ENCODE measurements at places on chromosomes 16 and 17. TPM values are rescaled to one million over a fixed set of nuclear protein-coding genes. Genes with fewer than 3 reads are reported as not detected.

LRRC59 gene
- total RNA-seq = 55.2 TPM

GRCh38 chr16:23821875-23822688 is 13.7 kb upstream of the PRKCB start:
- peaks cover 46% of the 10 kb centered on the region for H3K27me3 ChIP-seq
- no peak for DNase-seq
- H3K27ac ChIP-seq = no peak overlapping the region

DNA sequence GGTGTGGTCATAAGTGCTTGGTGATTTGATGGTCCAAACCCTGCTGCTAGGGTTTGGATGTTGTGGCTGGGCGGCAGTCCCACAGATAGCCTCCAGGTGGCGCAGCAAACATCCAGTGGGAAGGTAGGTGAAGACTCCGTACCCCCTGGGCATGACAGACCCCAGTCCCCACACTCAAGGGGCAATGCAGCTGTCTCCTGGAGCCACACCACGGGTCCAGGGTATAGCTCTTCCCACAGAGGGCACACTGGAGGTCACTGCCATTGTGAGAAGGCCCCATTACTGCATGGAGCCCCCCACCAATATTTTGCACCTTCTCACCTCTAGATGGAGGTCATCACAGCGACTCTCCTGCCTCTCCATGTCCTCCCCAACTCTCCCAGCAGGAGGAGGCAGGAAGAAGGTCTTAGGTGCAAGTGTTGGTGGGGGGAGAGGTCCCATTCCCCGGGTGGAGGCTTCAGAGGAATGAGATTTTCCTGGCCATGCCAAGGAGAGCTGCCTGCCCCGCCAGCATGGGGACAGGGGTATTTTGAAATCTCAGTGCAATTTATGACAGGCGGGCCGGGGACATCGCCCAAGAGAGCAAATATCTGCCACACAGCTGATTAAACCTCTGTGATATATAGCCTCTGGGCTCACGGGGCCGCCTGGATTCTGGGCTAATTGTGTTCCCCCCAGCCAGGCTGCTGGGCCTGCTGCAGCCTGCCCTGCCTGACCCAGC is 17.1 kb upstream of the C17orf113 start:
- peaks cover 41% of the 10 kb centered on the region for H3K27me3 ChIP-seq
- H3K4me3 ChIP-seq = no peak overlapping the region
- H3K4me1 ChIP-seq = no peaks in the 10 kb centered on the region
- peak; percentile 68 for DNase-seq
- no peaks in the 10 kb centered on the region for H3K36me3 ChIP-seq
- H3K27ac ChIP-seq = no peak overlapping the region

- DNase-seq = peak; percentile 77
- H3K36me3 ChIP-seq = peaks cover 16% of the 10 kb centered on the region
- H3K4me1 ChIP-seq = peaks cover 30% of the 10 kb centered on the region
Measured at GRCh38 chr17:58513965-58514769, at the start of gene MTMR4. MTMR4 (minus strand) TSS chr17:58514638; CDS start chr17:58514407, 231 bp downstream.

DNA sequence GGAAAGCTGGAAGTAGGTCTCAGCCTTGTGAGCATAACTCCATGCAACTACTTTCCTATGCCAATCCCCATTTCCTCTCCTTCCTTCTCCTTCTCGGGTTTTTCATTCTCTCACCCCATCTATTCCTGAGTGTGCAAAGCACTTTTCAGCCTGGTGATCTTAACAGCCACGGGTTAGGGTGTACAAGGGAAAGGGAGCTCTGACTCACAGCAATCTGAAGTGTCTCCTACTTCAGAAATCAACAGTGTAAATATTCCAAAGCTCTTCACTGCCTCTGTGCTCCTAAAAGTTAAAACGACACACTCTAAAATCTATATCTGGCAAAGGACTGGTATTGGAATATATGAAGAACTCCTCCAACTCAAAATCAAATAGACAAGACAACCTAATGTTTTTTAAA is 268.0 kb upstream of the IRX3 start:
- DNase-seq = no peak
- peaks cover 2% of the 10 kb centered on the region for H3K36me3 ChIP-seq
- no peaks in the 10 kb centered on the region for H3K27me3 ChIP-seq
- no peak overlapping the region for H3K27ac ChIP-seq
- no peak overlapping the region for H3K4me3 ChIP-seq

KRTAP2-2 gene
- not detected for total RNA-seq

DNA sequence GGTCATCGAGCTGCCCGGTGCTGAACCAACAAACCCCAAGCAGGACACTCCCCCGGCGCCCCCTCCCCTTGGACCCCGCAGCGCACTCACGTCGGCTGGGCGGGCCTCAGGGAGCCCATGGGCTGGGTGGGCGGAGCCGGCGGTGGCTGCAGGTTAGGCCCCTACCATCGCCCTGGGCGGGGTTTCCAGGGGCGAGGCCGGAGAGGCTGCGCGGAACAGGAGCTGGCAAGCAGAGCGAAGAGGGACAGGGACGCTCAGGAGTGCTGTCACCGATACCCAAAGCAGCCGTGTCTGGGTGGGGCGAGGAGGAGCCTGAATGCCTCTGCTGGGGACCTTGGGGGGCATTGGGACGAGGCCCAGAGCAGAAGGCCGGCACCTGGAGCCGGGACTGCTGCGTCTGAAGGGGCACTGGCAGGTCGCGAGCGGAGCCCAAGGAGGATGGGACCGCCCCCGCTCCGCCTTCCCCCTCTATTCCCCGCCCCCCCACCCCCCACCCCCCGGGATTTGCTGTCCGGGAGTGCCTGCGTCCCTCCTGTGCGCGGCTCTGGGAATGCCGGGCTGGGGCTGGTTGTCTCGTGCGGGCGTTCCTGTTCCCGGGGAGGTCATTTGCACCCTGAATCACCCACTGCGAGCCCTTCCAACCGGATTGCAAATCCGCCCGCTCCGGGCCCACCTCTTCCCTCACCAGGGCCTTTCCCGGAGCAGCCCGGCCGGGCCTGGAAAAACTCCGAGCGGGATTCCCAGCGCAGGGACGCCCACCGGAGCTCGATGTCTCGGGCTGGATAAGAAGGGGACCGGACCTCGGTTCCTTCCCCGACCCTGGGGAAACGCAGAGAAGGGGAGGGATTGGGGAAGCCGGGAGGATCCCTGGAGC is 902 bp downstream of the ARHGAP27 start:
- H3K27ac ChIP-seq = no peak overlapping the region
- peak overlapping the region; percentile 71 for H3K4me3 ChIP-seq
- peaks cover 51% of the 10 kb centered on the region for H3K27me3 ChIP-seq
- peak; percentile 68 for DNase-seq

NRN1L gene
- total RNA-seq = not detected

- H3K4me3 ChIP-seq = peak overlapping the region; percentile 87
- peak overlapping the region; percentile 44 for H3K27ac ChIP-seq
- peaks cover 15% of the 10 kb centered on the region for H3K27me3 ChIP-seq
- H3K36me3 ChIP-seq = peaks cover 8% of the 10 kb centered on the region
- H3K4me1 ChIP-seq = peaks cover 23% of the 10 kb centered on the region
Measured at GRCh38 chr16:426115-426905, 861 bp downstream of the RAB11FIP3 start.

DNA sequence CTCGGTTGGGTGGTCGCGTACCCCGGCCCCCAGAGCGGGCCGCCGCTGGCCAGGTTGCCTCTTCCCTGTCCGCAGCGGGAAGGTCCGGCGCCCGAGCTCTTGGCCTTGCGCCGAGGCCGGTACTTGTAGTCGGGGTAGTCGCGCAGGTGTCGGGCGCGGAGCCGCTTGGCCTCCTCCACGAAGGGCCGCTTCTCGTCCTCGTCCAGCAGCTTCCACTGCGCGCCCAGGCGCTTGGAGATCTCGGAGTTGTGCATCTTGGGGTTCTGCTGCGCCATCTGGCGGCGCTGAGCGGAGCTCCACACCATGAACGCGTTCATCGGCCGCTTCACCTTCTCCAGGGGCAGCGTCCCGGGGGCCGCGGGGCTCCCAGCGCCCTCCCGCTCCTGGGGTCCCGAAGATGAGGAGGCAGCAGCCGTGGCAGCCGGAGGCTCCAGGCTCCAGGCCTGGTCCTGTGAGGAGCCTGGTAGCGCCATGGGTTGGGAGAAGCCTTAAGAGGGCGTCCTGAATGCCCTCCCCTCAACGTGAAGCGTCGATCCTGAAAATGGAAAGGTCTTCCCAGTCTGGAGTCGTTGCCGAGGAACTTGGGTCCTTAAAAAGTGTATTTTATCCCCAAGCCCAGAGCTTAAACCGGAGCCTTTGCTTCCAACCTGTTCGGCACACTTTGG is 558 bp downstream of the SOX15 start:
- DNase-seq = peak; percentile 58
- H3K36me3 ChIP-seq = peaks cover 33% of the 10 kb centered on the region
- H3K27ac ChIP-seq = no peak overlapping the region
- H3K4me1 ChIP-seq = peaks cover 6% of the 10 kb centered on the region
- no peaks in the 10 kb centered on the region for H3K27me3 ChIP-seq

PPP1R9B gene
- 35.7 TPM for total RNA-seq

Data from progenitor cell of endocrine pancreas (in vitro differentiated cells).